ENCODE measurements at places on chromosomes 5 and 9. TPM values are rescaled to one million over a fixed set of nuclear protein-coding genes. Genes with fewer than 3 reads are reported as not detected.

Gene SHC3
- 0.16 TPM for total RNA-seq

Gene EFCAB9
- not detected for total RNA-seq

Gene SURF1
- 45.0 TPM for total RNA-seq

Gene GPR150
- total RNA-seq: not detected

Gene PTGES
- 2.4 TPM for total RNA-seq

Gene SLC25A48
- not detected for total RNA-seq

Gene MTMR12
- 5.4 TPM for total RNA-seq

Gene MAMDC4
- total RNA-seq: 1.0 TPM

Gene FBP2
- total RNA-seq: not detected

Gene MARVELD2
- 0.13 TPM for total RNA-seq

Gene CCNO
- 0.34 TPM for total RNA-seq

Gene NSD1
- total RNA-seq: 41.4 TPM

Gene GDNF
- 5.8 TPM for total RNA-seq

Gene EIF4E1B
- total RNA-seq: not detected

Gene RGS7BP
- 0.03 TPM for total RNA-seq

Gene EMB
- not detected for total RNA-seq

Gene IGIP
- total RNA-seq: 5.5 TPM

Gene DROSHA
- total RNA-seq: 24.4 TPM

Gene CMYA5
- total RNA-seq: 0.06 TPM

Gene TMEM267
- total RNA-seq: 16.5 TPM

Gene SLC36A3
- total RNA-seq: not detected

Gene LNPEP
- 16.0 TPM for total RNA-seq

Gene TAS2R1
- total RNA-seq: not detected

Gene PRDM9
- total RNA-seq: not detected

Gene UNC5A
- total RNA-seq: not detected

Gene C5orf52
- total RNA-seq: not detected

Gene LRRC26
- not detected for total RNA-seq

Gene GPX8
- total RNA-seq: 136 TPM

Gene EQTN
- total RNA-seq: not detected

Gene CARTPT
- not detected for total RNA-seq

Gene GLDC
- not detected for total RNA-seq

Gene NOP16
- total RNA-seq: 43.5 TPM

Gene ST8SIA4
- total RNA-seq: not detected

Gene CTXN3
- not detected for total RNA-seq

Gene GRIN3A
- not detected for total RNA-seq

Gene PCDHA8
- 0.13 TPM for total RNA-seq

Gene ITGA2
- total RNA-seq: 5.2 TPM

Gene TMEM171
- total RNA-seq: 4.5 TPM

Gene PCDHB14
- total RNA-seq: 18.6 TPM

Gene LRRC19
- not detected for total RNA-seq

Gene ERAP2
- total RNA-seq: 25.1 TPM
